ENCODE measurements at places on chromosomes 3 and 15.

GRCh38 chr3:140093742-140094141 is 158.8 kb downstream of the CLSTN2 start:
- no peak for DNase-seq

DNA sequence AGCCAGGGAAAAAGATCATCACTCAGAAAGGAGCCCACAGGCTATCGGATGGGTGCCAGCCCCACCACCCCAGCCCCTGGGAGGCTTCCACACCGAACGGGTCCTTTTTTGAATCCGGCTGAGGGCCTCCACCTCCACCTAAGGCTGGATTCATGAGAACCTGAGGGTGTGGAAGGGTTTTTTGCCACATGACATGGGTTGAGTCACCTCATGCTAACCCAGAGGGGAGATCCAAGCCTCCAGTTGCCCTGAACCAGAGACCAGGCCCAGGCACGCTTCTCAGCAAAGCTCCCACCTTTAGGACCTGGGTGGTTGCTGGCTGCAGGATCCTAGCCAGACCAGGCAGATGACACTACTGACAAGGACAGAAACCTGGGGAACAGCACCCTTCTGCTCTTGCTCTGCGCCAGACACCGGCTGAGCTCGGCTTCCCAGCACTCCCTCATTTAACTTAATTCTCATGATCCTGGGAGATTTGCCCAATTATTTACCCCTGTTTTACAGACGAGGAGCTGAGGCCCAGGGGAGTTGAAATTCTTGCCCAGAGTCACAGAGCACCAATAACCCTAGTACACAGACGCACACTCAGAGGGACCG is 25.6 kb downstream of the DUSP7 start:
- no peak for DNase-seq

DNA sequence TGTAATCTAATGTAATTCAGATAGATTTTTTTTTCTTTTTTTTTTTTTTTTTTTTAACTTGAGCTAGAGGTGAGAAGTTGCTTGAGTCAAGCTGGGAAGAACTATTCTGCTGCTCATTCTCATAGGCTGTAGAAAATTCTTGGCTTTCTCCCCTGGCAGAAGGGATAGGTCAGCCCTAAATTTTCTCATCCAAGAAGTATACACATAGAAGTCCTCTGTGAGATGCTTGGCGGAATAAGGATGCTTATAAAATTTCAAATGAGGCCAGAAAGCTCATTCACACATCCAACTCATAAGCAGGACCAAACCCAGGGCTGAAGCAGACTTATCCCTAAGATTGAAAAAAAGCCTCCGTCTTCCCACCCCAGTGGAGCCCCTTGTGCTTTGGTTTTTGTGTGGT is 572.5 kb downstream of the SQOR start:
- DNase-seq = no peak

DNA sequence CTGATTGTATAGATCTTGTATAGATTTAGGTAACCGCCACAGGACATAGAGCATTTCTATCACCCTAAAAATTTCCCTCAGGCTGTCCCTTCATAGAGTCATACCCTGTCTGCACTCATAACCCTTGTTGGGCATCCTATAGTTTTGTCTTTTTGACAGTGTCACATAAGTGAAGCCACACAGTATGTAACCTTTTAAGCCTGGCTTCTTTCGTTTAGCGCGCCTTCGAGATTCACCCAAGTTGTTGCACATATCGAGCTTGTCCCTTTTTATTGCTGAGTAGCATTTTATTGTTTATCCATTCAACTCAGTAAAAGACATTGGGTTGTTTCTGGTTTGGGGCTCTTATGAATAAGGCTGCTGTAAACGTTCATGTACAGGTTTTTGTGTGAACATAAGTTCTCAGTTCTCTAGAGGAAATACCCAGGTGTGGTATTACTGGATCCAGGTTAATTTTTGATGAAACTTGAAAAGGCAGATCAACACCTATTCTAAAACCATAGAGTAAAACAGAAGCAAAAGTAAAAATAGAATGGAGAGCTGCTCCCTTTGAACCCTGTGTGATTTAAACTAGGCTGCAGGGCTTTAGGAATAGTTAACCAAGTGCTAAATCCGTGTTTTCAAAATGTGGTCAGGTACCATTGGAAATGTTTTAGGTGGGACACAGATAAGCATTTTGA is 49.5 kb downstream of the CD86 start:
- no peak for DNase-seq

DNA sequence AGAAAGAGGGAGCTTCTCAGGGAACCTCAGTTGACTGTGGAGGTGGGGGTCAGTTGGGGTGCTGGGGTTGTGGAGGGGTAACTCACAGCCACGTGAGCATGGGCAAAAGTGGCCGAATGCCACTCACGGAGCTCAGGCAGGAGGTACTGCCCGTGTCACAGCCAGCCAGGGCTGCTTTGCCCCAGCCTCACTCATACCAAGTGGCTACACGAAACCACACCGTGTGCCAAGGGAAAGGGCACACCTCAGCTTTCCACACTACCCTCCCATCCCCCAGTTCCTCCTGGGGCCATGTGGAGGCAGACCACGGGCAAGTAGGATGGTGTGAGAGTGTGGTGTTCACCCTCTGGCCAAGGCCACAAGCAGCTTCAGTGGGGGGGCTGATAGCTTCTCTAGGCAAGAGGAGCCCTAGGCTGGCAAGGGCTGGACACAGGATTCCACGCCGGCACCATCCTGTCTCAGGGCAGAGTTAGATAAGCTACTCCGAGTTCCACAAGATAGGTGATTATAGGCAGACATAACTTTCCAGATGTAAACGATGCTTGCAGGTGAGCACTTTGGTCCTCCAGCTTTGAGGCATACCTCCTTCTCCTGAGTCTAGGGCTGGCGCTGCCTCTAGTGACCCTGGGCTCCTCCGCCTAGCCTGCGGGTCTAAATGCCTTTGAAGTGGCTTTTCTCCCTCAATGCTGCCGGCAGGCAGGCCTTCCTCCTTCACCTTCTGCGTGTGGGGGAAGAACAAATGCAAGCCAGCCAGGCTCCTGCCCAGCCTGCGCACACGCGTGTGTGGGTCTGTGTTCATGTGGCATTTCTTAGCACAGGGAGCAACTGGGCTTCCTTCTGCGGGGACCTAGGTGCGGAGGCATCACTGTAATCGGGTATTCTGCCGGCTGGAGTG is 25.0 kb downstream of the RGMA start:
- no peak for DNase-seq

DNA sequence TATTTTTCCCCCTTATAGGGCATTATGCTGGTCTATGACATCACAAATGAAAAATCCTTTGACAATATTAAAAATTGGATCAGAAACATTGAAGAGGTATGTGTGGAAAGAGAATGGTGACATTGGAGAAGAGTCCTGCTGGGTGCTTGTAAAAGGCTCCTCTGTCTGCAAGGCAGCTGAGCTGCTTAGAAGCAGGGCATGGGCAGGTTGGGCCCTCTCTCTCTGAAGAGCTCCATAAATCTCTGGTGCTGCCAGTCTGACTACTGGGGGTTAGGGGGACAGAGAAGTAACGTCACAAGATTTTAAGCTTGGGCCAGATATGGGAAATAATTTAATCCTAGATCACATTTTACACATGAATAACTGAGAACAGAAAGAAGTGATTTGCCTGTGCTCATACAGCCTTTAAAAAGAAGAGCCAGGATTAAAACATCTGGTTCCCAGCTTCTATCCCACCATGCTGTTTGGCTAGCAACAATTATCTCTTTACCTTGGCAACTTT is 21.9 kb upstream of the APH1B start:
- no peak for DNase-seq

DNA sequence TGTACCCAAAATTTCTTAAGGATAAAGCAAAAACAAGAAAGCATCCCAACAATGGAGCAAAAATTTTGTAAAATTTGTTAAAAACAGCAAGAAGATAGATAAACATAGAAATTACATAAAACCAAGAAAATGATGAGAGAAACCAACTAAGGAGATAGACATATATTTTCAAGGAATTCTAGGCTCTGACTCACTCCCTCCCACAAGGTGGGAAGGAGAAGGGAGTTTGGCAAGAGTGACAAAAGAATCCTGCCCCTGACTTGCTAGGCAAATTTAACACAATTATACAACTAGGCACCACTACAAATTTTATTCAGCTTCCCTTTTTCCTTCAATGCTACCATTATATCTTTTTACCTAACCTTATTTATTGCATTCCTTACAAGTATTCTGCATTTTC is 70.9 kb downstream of the MYO9A start:
- DNase-seq = no peak

- no peak for DNase-seq
Observed at GRCh38 chr15:65857718-65858402, 11.4 kb upstream of the RAB11A start.

DNA sequence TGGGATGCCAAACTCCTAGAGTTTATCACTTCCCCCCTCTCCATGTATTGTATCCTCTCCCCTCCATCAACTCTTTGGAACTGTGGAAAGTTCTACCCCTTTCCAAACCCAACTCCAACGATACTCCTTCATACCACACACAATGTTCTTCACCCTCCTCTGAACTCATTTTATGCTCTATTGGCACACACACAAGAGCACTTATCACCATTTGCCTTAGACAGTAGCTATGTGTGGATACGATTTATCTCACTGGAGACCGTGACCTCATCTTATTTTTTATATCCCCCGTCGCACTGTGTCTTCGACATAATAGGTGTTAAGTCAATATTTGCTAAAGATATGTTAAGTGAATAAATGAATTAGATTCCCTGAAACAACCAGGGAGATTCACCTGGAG is 316.5 kb upstream of the PROK2 start:
- no peak for DNase-seq

DNA sequence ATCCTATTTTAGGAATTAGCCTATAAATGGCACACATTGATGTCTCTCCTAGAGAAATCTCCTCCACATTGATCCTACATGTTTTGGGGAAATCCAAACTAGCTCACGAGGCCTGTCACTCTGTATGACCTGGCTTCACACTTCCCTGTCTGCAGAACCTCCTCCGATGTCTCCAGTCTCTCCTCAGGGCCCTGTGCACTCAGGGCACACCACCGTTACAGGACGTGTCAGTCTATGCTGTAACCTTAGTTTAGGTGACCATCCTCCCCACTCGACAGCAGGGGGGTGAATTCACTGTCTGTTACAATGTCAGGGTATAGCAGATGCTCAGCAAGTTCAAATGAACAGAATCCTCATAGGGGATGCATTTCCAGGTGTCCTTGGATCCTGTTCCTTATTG is 249.1 kb downstream of the OCA2 start:
- DNase-seq = no peak

DNA sequence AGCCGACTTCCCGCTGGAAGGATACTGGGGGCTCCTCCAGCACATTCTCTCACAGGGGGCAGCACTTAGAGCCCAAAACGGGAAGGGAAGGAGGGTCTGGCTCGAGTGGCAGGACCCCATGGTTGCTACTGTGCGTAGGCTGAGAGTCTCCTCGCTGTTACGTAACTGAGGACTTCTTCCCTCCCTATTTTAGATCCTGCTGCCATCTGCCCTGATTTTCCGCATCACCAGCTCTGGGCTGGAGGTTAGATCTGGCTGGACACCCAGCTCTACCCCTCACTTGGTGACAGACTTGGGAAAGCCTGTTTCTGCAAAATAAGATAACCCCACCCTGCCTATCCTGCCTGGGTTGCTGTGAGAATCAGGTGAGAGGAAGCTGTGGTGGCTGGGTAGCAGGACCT is 47.7 kb downstream of the BDH1 start:
- DNase-seq = no peak

DNA sequence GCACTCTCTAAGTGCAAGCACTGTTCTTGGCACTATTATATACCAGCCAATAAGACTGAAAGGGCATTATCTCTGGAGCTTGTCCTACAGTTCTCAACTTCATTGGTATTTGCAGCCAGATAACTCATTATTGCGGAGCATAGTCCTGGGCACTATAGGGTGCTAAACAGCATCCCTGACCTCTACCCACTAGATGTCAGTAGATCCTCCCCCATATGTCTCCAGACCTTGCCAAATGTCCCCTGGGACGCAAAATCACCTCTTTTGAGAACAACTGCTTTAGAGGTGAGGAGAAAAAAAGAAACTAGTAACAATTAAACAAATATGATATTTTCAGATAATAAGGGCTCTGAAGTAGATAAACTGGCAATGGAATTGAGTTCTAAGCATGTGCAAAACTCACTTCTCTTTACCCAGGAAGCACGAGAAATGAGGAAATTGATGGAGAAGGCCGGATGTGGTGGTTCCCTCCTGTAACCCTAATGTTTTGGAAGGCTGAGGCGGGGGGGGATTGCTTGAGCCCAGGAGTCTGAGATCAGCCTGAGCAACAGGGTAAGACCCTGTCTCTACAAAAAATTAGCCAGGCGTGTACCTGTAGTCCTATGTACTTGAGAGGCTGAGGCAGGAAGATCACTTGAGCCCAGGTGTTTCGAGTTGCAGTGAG is 61.4 kb downstream of the FRMD4B start:
- DNase-seq = no peak

DNA sequence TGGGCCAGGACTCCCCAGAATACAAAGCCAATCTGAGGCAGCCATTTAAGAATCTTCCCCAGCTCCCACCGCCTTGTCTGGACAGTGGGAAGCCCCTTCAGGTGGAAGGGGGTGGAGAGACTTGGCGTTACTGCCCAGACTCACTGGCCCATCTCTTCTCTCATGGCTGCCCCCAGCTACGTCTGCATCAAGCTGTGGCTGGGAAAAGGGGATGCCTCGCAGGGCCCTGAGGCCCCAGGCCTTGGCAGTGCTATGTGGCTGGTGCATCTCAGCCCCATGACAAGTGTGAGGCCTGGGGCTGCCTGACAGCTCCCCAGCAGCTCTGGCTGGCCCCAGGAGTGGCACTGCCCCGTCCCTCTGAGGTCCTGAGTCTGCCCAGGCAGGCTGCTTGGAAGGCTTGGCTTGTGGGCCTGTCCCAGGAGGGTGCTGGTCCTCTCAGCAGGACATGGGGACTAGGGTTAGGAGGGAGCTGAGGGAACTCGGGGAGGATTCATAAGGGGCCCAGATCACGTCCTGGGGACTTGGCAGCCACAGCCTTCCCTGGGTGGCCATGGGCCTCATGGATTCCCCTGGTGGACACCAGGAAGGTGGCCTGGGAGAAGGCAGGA is 20.2 kb upstream of the SLC41A3 start:
- DNase-seq = no peak

DNA sequence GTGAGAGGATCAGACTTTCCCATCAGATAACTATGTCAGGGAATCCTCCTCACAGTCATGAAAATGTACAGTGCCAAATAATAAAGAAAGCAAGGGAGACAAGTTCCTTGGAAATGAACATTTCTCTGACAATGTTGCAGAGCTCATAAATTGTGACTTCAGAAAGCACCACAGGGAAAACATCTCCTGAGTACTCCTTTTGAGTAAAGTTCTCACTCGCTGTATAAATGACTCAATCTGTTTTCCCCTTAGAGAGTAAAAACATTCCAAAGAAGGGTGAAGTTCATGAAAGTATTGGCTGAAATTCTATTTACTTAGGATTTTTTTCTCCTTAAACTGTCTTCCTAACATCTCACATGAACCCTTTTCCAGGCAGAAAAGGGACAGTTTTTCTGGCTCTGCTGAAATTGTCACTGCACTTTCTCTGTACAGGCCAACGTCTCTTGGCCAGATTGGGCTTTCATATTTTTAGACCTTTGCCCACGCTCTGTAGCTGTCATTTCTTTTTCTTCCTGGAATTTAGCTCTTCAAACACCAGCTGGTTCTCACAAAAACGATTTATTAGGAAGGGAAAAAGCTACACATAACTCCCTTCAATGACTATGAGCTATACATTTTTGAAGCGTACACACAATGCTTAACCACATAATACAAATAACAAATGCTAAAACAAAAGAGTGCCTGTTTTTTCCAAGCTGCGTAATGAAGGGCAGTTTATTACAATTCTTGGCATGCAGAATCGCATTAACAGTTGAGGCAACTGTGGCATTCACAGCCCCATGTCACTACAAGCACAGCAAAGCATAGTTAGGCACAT is 216.1 kb downstream of the ATP8B4 start:
- no peak for DNase-seq

- no peak for DNase-seq
Observed at GRCh38 chr3:11616551-11616950, 27.2 kb downstream of the VGLL4 start.

- no peak for DNase-seq
Observed at GRCh38 chr3:143147707-143148106, 28.1 kb downstream of the CHST2 start.
